CD4-positive, alpha-beta T cell treated with Interleukin-15 for 4 hours (primary cell): ENCODE measurements at places on chromosomes 6 and 20.

GRCh38 chr6:93792746-93793145 lies 373.4 kb upstream of the EPHA7 start:
- no peak for DNase-seq

DNA sequence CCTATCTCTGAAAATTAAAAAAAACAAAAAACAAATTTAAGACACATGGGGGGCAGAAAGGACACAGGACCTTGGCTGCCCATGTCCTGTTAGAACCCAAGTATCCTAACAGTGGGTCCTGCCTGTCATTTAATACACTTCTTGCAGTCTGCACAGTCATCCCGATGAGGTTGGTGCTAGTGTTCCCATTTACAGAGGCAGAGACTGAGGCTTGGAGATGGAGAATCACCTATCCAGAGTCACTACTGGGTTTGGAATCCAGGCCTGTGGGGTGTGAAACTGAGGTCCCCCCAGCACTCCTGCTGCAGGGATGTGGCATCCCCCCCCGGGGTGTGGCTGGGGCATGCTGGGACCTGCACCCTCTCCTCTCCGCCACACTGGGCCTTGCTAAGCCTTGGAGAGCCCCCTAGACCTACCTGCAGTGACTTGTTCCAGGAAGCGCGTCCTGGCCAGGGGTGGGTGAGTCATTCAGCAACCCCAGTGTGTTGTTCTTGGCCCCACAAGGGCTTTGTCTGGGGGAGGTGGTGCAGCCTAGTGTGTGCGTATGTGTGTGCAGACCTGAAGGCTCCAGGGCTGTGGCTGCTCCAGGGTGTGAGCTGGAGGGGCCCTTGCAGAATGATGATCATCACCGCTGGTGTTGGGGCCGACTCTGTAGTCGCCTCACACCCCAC lies 49.7 kb downstream of the BCAS4 start:
- peak; percentile 48 for DNase-seq

GRCh38 chr6:24307881-24308280 lies 50.0 kb downstream of the DCDC2 start:
- no peak for DNase-seq

GRCh38 chr20:24783631-24784492 lies 165.2 kb upstream of the CST7 start:
- no peak for DNase-seq

DNA sequence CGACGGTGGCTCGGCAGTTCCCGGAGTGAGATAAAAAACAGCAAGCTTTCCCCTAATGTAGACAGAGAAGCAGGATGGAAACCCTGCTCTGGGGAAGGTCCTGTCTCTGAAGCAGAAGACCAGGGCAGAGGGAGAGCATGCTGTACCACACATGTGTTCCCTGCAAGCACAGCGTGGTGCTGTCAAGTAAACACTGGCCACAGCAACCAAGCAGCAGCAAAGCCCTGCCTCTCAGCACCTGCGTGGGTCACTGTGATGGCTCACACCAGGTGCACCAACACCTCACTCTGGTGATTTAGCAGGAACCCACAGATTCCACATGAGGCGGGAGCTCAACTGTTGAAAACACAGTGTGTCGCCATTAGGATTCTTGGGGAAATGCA lies 65.2 kb upstream of the TXNDC5 start:
- DNase-seq: no peak

- no peak for DNase-seq
Measured at GRCh38 chr20:1866834-1867233, 28.4 kb upstream of the SIRPA start.

DNA sequence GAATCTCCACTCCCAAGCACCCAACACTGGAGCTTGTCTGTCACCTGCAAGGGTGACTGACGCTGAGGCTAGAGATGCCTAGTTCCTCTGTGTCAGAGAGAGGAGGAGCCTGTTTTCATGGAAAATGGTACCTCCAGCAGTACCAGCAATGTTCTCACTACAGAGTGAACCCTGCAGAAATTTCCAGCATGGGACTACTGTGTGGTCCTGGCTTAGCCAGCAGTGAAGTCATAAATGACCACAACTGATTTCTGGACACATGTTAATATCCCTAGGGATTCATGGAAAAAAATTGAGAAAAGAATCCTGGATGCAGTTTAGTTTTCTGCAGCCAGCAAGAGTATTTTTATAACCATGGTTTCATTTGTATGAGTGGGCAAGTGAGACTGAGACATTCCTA lies 468.1 kb downstream of the CD83 start:
- DNase-seq: no peak

DNA sequence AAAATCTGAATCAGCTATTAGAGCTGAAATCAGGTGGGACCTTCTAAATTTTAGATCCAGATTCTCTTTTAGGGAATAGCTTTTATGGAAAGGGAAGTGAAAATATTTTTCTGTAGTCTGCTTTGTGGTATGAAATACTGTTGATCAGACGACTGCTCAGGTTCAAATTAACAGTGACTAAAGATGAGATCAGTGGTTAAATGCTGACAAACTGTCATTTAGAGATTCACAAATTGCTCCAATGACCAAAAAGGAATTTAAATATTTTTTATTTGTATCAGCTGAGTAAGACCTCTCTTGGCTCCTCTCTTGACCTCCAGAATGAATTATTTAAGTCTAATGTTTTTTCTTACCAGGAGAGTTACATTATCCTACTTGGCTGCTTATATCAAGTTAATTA lies 77.3 kb downstream of the KCNQ5 start:
- DNase-seq: no peak

DNA sequence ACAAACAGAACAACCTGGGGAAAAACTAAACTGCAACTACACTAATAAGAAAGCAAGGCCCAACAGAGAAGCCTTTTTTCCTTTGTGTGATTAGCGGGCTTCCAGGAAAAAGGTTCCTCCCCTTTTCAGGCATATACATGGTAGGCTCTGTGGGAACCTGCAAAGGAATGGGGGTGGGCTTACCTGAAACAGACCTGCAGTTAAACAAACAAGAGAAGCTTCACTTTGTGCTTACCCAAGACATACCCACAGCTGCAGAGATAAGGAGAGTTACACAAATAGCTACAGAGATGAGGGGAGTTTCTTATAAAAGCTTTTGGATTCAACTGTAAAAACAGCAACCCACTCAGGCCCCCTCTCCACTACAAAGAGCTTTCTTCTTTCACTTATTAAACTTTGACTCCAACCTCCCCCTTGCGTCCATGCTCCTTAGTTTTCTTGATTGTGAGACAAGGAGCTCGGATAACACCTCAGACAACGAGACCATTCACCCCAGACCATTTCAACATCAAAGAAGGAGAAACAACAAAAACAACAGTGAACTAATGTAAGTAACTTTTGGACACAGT lies 30.9 kb downstream of the RNF146 start:
- DNase-seq: no peak

- no peak for DNase-seq
Measured at GRCh38 chr20:24964506-24964840, 15.4 kb downstream of the CST7 start.

DNA sequence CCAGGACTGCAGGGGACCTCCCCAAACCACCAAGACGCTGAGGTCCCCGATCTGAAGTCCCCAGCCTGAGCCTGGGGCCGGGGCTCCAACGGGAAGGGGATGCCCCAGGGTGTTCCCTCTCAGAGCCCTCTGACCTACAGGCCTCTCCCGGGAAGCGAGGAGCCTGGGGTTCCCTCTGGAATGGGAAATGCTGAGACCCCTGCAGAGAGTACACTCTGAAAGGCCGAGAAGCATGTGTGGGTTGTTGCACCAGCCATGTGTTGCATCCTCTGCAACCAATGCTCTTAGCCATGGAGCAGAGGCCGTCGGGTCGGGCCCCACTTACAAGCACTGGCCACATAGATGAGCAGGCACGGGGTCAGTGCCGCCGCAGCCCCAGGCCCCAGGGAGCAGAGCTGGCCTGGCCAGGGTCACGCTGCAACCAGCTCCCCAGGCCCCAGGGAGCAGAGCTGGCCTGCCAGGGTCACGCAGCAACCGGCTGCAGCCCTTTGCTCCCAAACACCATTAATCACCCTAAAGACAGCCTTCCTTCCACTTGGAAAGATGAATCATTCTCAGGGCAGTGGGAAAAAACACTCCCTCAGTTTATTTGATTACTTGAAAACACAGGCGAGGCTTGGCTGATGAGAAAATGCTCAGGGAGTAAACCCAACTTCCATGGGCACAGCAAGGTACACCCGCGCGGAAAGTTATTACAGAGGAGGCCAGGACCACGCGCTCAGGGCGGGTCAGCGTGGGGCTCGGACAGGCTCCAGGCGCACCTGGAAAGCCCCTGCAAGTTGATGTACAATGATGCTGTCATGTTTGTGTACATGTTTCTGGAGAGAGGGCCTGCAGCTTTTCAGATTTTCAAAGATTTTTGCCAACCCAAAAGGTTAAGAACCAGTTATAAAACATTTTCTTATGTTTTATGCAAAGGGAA lies 78.0 kb upstream of the AFDN start:
- DNase-seq: no peak

DNA sequence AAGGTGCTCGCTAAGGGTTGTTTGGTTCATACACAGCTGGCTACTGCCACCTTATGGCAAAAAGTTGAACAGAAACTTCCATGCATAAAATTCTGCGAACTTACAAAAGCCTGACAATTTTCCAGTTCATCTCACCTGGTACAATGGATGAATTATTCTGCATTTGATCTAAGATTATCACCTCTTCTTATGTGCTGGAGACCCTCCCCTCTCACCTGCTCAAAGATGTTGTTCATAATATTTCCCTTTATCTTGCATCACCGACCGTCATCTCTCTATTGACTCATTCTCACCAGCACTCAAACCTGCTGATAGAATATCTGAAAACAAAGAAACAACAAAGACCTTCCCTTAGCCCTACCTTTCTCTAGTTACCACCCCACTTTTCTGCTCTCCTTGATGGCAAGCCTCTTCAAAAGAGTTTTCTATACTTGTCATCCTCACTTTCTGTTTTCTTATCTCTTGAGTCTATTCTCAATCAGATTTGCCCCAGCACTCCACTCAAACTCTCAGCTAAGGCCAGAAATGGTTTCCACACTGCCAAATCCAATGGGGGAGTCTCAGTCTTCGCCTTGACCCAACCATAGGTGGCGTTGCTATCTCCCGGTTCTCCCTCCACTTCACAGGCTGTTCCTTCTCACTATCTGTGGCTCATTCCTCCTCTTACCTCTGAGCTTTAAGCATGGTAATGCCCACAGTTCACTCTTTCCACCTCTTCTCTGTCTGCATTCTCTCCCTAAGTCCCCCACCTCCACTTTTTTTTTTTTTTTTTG lies 25.8 kb downstream of the SNRNP48 start:
- DNase-seq: peak; percentile 41

DNA sequence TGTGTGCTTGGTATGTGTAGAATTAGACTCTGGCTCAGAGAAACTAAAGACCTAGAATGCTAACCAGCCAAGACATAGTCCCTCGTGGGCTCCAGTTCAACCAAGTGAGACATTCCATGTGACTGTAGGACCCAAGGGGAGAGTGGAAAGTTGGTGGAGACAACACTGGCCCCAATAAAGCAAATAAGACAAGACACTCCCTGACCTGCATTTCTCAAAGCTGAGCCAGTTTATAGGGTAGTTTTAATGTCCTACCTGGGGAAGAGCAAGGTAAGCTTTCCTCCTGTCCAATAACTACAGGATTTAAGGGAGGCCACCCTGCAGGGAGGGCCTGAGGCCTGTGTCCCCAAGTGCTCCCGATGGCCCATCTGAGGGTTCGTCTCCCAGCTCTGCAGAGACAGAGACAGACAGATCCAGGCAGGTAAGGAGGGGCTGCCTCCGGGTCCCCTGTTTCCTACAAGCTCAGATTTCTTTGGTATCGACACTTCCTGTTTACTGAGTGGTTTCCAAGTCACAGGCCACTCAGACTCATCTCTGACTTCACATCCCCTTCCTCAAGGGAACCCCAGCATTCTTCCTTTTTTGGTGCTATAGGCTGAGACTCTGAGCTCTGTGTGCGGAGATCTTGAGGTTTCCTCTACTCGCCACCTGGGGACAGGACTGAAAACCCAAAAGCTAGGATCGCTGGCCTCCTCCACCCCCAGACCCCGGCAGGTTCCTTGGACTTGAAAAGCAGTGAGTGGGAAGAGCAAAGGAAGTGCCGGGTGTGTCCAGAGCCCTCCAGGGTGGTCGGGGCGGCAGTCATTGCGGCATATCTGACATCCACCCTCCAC lies 92.4 kb downstream of the PRND start:
- peak; percentile 88 for DNase-seq

DNA sequence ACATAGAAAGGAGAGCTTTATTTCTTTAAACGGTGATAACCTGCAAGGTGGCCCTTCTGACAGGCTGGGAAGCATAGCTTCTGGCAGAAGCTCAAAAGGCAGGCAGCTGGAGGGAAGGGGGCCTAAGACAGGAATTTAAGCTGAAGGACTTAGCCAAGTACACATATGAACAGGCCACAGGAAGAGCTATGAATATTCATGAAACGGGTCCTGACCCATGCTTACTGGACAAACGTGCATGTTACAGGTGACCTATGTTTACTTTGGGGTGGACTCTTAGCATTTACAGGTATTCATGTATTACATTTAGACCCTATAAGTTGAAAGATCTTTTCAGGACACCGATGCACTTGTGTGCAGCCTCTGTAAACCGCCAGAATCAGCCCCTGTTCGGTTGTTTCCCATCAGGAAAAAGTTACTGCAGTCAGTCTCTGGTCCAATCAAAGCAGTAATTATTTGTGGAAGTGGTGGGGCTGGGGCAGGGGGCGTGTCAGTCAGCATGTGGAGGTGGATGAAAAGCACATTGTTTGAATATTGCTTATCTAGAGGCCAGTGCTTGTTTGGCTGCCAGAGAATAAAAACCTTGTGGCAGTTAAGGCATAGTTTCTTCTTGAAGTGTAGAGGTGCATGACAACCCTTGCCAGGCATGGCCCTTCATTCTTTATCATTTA lies 2.9 kb upstream of the GZF1 start:
- no peak for DNase-seq
